Activated naive CD4-positive, alpha-beta T cell treated with anti-CD3 and anti-CD28 coated beads, Interleukin-2, amount 10 ng/mL, durations not matched to agents 5 hours and 36 hours (primary cell): ENCODE measurements at places on chromosomes 12 and 14. TPM values are rescaled to one million over a fixed set of nuclear protein-coding genes. Genes with fewer than 3 reads are reported as not detected.

Gene KLC1
- 141 TPM for total RNA-seq

Gene WNT1
- total RNA-seq, result 0.73 TPM

Gene CFAP73
- 0.94 TPM for total RNA-seq

Gene PXMP2
- 32.6 TPM for total RNA-seq

Gene MRPS35
- 32.8 TPM for total RNA-seq

Gene SLCO1B1
- not detected for total RNA-seq

Gene LTBR
- 0.35 TPM for total RNA-seq
